Fibroblast of the aortic adventitia (primary cell): ENCODE measurements at places on chromosomes 6 and 20. TPM values are rescaled to one million over a fixed set of nuclear protein-coding genes. Genes with fewer than 3 reads are reported as not detected.

- peak; percentile 39 for DNase-seq
Measured at GRCh38 chr6:33654831-33655554, 33.9 kb downstream of the ITPR3 start.

Gene FAM209B
- not detected in 2 replicates for total RNA-seq

- no peak for DNase-seq
Measured at GRCh38 chr20:14374196-14374595, 36.8 kb upstream of the FLRT3 start.

- no peak for DNase-seq
Measured at GRCh38 chr20:15199698-15200097, 862.3 kb upstream of the FLRT3 start.

DNA sequence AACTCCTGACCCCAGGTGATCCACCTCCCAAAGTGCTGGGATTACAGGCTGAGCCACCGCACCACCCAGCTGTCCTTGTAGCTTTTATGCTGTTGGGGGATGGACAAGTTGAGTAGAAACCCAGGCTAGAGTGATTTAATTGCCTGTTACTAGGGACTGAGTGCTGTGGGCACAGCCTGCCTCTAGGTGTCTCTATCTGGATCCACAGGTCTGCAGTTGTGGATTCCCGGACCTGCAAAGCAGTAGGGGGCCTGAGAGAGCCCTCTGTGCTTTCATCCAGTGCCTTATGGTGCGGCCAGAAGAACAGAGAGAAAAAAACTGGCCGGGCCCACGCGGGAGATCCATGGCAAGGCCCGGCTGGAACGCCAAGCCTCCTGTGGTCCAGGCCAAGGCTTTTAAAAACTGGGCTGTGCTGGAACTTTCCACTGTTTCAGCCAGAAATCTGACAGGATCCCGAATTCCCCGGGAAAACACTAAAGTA, 5.2 kb downstream of the SIRPA start:
- peak; percentile 87 for DNase-seq

DNA sequence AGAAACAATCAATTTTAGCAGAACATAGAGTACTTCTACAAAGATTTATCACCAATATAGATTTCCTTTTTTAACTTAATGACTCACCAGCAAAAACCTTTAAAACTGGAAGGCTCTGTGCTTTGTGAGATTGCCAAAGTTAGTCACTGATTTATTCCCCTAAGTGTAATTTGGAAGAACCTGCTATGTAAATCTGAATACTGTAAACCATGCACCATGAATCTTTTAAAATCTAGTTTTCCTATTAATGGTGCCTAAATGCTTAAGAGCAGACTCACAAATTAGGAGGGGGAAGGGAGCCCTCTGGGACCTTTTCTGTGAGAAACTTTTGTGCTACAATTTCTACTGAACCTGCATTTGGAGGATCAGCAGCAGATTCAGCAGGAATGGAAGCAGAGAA, 57.8 kb upstream of the PNRC1 start:
- peak; percentile 92 for DNase-seq

Gene FKBP1C
- 0.18 and 0.33 TPM in 2 replicates for total RNA-seq

Gene FAM184A
- 0.74 and 1.9 TPM in 2 replicates for total RNA-seq

DNA sequence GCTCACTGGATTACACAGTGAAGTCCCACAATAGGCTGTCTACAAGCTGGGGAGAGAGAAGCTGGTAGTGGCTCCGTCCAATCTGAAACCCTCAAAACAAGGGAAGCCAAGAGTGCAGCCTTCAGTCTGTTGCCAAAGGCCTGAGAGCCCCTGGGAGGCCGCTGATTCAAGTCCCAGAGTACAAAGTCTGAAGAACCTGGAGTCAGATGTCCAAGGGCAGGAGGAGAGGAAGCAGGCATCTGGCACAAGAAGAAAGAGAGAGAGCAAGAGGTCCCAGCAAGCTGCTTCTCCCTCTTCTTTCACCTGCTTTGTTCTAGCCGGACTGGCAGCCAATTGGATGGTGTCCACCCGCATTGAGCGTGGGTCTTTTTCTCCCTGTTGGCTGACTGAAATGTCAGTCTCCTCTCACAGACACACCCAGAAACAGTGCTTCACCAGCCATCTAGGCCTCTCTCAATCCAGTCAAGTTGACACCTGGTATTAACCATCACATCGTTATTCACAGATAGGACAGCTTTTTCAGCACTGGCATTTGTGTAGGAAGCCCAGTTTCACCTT, 51.2 kb downstream of the CRYBG1 start:
- no peak for DNase-seq

DNA sequence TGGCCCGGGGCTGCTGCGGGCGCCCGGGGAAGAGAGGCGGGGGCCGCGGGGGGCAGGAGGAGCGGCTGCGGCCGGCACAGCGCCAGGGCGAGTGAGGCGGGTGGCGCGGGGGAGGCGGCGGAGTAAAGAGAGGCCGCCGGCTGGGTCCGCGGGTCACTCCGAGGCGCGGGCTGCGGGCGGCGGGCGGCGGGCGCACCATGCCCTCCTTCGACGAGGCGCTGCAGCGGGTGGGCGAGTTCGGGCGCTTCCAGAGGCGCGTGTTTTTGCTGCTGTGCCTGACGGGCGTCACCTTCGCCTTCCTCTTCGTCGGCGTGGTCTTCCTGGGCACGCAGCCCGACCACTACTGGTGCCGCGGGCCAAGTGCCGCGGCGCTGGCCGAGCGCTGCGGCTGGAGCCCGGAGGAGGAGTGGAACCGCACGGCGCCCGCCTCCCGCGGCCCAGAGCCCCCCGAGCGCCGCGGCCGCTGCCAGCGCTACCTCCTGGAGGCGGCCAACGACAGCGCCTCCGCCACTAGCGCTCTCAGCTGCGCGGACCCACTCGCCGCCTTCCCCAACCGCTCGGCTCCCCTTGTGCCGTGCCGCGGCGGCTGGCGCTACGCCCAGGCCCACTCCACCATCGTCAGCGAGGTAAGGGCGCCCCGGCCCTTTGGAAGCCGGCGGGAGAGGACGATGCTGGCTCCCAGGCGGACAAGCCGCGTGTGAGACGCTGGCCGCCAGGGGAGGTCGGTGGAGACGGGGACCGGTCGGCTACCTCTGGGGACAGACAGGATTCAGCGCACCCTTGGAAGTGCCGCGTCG, at the start of gene SLC22A3:
Gene SLC22A3 (plus strand): TSS at position 156 of the 797 bp plus-strand sequence. CDS start 42 bp downstream, at position 198.
- DNase-seq: peak; percentile 17

DNA sequence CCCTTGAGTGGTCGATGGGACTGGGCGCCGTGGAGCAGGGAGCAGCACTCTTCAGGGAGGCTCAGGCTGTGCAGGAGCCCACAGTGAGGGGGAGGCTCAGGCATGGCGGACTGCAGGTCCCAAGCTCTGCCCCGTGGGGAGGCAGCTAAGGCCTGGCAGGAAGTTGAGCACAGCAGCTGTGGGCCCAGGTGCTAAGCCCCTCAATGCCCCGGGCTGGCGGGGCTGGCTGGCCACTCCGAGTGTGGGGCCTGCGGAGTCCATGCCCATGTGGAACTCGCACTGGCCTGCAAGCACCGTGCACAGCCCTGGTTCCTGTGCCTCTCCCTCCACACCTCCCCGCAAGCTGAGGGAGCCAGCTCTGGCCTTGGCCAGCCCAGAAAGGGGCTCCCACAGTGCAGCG, 948.4 kb upstream of the EYS start:
- no peak for DNase-seq

GRCh38 chr6:46042355-46042999, 26.8 kb upstream of the CLIC5 start:
- peak; percentile 42 for DNase-seq

- no peak for DNase-seq
Measured at GRCh38 chr6:136987526-136987925, 57.2 kb downstream of the IL20RA start.

DNA sequence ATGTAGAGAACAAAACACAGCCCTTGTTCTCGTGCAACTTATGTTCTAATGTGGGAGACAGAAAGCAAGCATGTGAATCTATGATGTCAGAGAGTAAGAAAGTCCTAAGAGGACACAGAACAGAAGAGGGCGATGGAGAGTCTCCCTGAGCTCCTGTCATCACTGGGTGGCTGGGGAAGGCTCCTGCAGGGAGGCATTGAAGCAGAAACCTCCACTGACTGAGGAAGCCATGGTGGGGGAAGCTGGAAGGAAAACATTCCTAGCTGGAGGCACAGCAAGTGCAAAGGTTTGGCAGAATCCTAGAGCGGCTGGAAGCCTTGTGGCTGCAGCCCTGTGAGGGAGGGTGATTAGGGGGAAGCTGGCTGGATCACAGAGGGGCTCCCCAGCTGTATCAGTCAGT, 248.0 kb downstream of the CDH26 start:
- DNase-seq: peak; percentile 36

DNA sequence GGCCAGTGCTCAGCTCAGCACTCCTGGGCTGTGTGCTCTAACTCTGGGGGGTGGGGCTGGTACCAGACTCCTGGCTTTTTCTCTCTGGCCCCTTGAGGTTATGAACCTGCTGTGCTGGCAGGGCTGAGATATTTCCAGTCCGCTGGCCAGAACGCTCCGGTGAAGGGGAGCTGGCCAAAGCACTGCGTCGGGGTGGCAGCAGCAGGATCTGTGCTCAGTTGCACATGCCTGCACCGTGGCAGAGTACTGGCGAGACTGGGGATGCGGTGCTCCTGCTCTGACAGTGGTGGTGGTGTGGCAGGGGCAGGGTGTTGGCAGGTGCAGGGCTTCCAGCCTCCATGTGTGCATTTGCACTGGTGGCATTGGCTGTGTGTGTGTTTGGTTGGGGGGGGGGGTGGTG, 374.4 kb downstream of the PHF3 start:
- DNase-seq: no peak

- peak; percentile 94 for DNase-seq
Measured at GRCh38 chr20:45344168-45344860, 3.9 kb downstream of the SDC4 start.

Gene RAB32
- total RNA-seq: 20.8 and 71.7 TPM in 2 replicates

- no peak for DNase-seq
Measured at GRCh38 chr6:111593512-111593816, 12.2 kb downstream of the TRAF3IP2 start.

- DNase-seq: peak; percentile 96
Measured at GRCh38 chr6:139927236-139927635, 552.8 kb upstream of the CITED2 start.

DNA sequence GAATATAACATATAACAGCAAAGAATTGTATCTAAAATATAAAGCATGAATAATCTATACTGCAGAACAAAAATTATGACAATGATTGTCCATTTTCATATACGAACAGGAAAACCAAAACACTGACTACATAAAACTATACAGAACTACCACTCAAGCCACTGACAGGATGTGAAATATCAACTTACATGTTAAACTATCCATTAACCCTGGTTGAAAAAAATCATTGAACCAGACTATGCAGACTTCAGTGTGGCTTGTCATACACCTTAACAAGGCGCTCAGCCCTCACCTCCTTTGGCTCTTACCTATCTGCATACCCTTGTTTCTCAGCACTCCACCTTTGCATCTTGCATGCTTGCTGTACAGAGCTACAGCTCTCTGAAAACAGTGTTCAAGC, 34.9 kb downstream of the ASCC3 start:
- DNase-seq: no peak

- DNase-seq: no peak
Measured at GRCh38 chr20:9467995-9468394, 46.4 kb upstream of the LAMP5 start.

- DNase-seq: no peak
Measured at GRCh38 chr6:41051873-41052272, 1.1 kb upstream of the APOBEC2 start.

- DNase-seq: no peak
Measured at GRCh38 chr20:23141450-23142161, 55.5 kb upstream of the CD93 start.

- DNase-seq: peak; percentile 13
Measured at GRCh38 chr20:45154183-45154582, 20.5 kb upstream of the PI3 start.

- no peak for DNase-seq
Measured at GRCh38 chr6:125728739-125729138, 20.7 kb upstream of the HEY2 start.

GRCh38 chr6:19669206-19669605, 168.0 kb upstream of the ID4 start:
- DNase-seq: peak; percentile 85

GRCh38 chr6:20319520-20320357, 81.9 kb upstream of the E2F3 start:
- no peak for DNase-seq

GRCh38 chr6:21359926-21360325, 233.6 kb upstream of the SOX4 start:
- DNase-seq: no peak

- no peak for DNase-seq
Measured at GRCh38 chr6:166972101-166972500, 15.8 kb upstream of the RNASET2 start.

DNA sequence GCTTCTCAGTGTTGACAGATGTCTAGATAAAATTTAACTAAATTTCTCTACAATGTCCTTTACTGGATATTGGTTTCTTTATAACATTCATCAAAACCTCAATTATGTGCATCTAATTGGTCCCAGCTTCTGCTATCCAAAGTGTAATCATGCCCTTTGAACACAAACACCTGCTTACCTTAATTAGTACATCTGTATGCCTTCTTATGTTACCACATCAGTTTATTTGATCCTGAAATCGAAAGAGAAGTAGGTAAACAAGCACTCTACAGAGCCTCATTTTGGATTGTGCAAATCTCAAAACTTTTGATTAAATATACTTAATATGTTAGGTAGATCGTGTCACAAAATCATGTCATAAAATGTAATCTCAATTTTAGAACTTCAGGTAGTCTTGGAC, 36.5 kb downstream of the TAB2 start:
- no peak for DNase-seq

Gene MTFR2
- total RNA-seq: 1.5 and 6.1 TPM in 2 replicates

GRCh38 chr6:25928562-25929324, 1.7 kb downstream of the SLC17A2 start:
- DNase-seq: no peak

Gene OLIG3
- 0.74 TPM in 1 of 2 replicates, not detected in the other for total RNA-seq
